ENCODE measurements at places on chromosomes 16 and 17. TPM values are rescaled to one million over a fixed set of nuclear protein-coding genes. Genes with fewer than 3 reads are reported as not detected.

The HP gene
- not detected for polyA plus RNA-seq

The ABCA6 gene
- polyA plus RNA-seq, result not detected

The HIGD1B gene
- not detected for polyA plus RNA-seq

The PHF23 gene
- polyA plus RNA-seq, result 80.2 TPM

The SSTR5 gene
- 0.06 TPM for polyA plus RNA-seq

GRCh38 chr17:71251276-71251675 is 869.5 kb upstream of the SOX9 start:
- no peak for DNase-seq

DNA sequence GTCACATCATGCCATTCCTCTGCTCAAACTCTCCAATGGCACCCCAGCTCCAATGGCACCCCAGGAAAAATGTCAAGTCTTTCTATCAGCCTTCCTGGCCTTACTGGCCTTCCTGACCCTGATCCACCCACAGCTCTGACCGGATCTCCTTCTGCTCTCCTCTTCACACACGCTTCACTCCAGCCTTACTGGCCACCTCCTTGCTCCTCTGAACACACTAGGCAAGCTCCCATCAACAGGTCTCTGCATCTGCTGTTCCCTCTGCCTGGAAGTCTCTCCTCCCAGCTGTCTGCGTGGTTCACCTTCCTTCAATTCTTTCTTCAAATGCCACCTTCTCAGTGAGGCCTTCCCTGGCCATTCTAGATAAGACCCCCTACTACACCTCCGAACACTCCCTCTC is 43.4 kb downstream of the MYO1D start:
- no peak for DNase-seq

DNA sequence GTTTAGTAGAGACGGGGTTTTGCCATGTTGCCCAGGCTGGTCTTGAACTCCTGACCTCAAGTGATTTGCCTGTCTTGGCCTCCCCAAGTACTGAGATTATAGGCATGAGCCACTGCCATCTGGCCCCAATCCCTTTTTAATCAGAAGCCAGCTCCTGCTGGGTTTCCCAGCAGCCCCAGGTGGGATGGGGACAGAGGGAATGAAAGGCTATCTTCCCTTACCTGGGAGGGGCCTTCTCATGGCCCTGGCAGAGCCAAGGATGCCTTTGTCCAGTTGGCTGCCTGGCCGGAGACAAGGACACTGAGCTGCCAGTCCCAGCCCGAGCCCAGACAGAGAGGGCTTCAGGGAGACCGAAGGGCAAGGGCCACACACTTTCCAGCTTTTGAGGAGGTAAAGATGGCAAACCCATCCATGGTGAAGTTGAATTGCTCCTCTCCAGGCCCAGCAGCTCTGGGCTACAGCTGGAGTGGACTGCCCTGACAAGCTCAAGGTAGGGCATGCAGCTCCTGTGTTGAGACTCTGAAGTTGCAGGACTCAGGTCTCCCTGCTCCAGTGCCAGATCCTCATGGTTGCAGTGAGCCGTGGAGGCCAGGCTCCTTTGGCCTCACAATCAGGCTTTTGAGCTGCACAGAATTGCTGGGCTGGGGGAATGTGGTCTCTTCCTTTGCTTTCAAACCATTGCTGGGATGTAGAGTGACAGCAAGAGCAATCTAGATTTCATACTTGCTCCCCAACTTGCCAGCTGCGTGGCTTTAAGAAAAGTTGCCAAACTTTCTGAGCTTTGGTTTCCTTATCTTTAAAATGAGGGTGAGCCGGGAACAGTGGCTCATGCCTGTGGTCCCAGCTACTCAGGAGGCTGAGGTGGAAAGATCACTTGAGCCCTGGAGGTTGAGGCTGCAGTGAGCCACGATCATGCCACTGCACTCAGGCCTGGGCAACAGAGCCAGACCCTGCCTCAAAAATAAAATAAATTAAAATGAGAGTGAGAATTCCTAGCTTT is 44.5 kb upstream of the IL34 start:
- no peak for DNase-seq

- no peak for DNase-seq
Measured at GRCh38 chr16:73886426-73886825, 410.2 kb upstream of the PSMD7 start.

DNA sequence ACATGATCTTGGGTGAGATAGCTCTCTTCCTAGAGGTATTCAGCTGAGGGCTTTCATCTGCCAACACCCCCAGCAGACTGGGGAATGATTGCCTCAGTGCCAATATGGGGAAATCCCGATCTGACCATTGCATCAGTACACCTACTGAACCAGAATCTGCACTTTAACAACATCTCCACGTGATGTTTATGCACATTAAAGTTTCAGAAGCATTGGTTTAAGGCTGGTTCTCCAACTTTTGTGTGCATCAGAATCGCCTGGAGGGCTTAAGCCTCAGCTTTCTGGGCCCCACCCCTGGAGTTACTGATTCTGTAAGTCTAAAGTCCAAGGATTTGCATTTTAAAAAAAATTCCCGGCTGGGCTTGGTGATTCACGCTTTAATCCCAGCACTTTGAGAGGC is 123.6 kb upstream of the MED13 start:
- peak; percentile 61 for DNase-seq

- DNase-seq, result no peak
Measured at GRCh38 chr17:54194268-54194667, 371.5 kb downstream of the KIF2B start.

GRCh38 chr16:60929-61878 is 7.6 kb downstream of the SNRNP25 start:
- DNase-seq, result no peak

- no peak for DNase-seq
Measured at GRCh38 chr17:65193716-65194293, 56.6 kb downstream of the RGS9 start.

All from A549 (cell line).